Activated naive CD4-positive, alpha-beta T cell treated with anti-CD3 and anti-CD28 coated beads for 36 hours (primary cell): ENCODE measurements at places on chromosomes 16 and 17. TPM values are rescaled to one million over a fixed set of nuclear protein-coding genes. Genes with fewer than 3 reads are reported as not detected.

The C17orf100 gene
- 1.2 TPM for total RNA-seq

The ZSCAN32 gene
- 7.9 TPM for total RNA-seq

The HCRT gene
- not detected for total RNA-seq

The PIRT gene
- total RNA-seq, result not detected

The KRT28 gene
- total RNA-seq, result not detected
